ENCODE measurements at places on chromosomes 6 and 20.
A peak's percentile ranks its signal among the peaks of the same experiment; 100 is the strongest.

DNA sequence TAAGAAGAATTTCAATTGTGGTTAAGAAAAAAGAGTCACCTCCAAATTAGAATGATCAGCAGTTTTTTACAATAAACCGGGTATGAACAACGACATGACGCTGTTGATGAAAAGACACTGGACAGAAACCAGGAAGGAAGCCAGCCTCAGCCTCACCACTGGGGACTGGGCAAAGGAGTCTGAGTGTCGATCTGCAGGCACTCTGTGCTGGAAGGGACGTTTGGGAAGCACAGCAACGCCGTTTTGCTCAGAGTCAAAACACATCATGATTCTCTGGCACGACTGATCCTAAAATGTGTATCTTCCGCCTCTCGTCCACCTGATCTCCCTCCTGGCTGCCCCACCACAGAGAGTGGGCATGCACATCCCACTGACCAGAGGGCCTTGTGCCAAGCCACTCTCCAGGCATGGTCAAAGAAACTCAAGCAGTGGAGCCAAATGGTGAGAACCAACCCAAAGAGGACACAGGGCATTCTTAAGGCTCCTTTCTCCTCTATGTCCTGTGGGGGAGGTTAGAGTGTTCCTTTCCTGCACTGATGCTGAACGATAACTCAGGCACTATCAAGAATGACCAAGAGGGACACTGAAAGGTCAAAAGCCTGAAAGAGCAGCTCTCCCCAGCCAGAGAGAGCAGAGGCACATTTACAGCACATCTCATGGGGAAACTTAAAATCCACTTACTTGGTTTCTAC lies 68.8 kb downstream of the AGPAT4 start:
- DNase-seq: no peak

GRCh38 chr20:1801225-1801928 lies 93.8 kb upstream of the SIRPA start:
- no peak for DNase-seq

GRCh38 chr6:38193481-38194281 lies 374.2 kb downstream of the ZFAND3 start:
- no peak for DNase-seq

DNA sequence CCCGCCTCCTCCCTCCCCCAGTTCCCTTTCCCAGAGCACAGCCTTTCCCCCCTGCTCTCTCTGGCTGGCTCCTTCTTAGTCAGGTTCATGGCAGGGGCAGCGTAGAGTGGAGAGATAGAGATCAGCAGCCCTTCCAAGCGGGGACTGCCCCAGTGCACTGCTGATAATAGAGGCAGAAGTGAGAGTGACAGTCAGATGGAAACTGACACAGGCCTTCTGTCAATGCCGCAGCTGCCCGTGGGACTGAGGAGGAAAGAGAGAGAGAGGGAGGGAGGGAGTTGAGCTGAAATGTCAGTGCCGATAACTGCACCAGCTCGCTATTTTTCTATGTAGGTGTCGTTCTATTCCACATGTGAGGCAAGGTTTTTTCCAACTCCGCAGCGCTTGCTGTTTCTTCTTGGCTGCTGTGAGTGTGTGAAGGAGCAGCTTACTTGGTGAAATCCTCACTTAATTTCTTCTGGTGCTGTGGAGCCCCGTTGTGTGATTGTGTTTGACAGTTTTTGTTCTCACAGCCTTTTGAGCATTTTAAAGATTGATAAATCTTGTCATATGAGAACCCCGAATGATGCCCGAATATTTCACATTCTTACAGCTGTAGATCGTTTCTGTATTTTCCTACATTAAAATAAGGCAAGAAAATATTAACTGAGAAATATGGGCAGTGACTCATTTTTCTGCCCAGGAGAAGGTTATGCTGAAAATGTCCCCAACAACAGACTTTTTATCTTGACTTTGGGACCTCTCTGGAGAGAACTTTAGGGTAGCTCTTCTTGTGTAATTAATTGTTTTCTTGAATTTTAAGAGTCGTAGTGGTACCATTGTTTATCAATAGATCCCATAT lies 386.4 kb upstream of the MMS22L start:
- DNase-seq: no peak

- no peak for DNase-seq
These were observed 68.0 kb downstream of the BTBD9 start for GRCh38 chr6:38571721-38572120.

GRCh38 chr20:50817776-50818172 lies 22.9 kb downstream of the BCAS4 start:
- no peak for DNase-seq

- DNase-seq: peak; percentile 4
These were observed 211.1 kb downstream of the ANKRD60 start for GRCh38 chr20:58017231-58017969.

- no peak for DNase-seq
These were observed 167.8 kb upstream of the UST start for GRCh38 chr6:148578837-148579565.

- DNase-seq: no peak
These were observed 12.2 kb upstream of the KCNG1 start for GRCh38 chr20:51034988-51035656.

GRCh38 chr6:168737014-168737413 lies 296.0 kb downstream of the SMOC2 start:
- no peak for DNase-seq

DNA sequence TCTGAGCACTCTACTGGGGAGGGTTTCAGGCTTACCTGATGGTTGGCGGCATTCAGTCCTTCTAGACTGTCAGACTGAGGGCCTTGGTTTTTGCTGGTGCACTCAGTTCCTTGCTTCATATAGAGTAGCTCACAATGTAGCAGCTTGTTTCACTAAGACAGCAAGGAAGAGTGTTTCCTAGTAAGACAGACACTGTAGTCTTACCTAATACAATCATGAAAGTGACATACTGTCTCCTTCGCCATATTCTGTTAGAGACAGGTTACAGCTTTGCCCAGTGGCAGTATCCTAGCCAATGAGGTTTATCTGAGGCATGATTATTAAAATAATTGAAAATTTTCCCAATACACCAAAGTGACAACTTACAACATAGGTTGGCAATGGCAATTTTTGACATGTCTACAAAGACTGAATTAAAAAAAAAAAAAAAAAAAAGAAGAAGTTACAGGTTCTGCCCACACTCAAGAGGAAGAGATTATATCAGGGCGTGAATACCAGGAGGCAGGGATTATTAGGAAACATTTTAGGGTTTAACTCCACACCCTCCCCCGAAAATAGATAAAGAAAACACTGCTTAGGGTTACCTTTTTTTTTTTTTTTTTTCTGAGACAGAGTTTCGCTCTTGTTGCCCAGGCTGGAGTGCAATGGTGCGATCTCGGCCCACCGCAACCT lies 66.8 kb downstream of the SCAND1 start:
- DNase-seq: no peak

- DNase-seq: no peak
These were observed at the start of gene SH3BGRL2 for GRCh38 chr6:79630883-79631692. SH3BGRL2 (plus strand) TSS chr6:79631329; CDS start chr6:79631462, 133 bp downstream.

DNA sequence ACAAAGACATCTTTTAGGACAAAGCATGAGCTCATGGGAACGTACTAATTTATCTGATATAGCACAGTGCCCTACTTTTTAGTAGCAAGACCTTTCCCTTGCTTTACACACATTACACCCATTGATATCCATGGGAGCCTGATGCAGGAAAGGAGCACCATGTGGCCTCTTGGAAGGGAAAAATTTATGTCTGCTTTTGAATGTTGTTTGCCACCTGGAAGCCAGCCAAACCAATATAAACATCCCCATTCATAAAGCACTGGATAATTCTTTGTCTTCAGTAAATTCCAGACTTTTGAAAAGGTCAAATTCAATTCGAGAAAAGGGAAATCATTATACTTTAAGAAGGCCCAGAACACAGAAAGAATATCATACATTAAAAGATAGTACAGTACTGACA lies 152.3 kb upstream of the BEND6 start:
- no peak for DNase-seq

- DNase-seq: no peak
These were observed 13.2 kb upstream of the HMGA1 start for GRCh38 chr6:34223381-34223955.

DNA sequence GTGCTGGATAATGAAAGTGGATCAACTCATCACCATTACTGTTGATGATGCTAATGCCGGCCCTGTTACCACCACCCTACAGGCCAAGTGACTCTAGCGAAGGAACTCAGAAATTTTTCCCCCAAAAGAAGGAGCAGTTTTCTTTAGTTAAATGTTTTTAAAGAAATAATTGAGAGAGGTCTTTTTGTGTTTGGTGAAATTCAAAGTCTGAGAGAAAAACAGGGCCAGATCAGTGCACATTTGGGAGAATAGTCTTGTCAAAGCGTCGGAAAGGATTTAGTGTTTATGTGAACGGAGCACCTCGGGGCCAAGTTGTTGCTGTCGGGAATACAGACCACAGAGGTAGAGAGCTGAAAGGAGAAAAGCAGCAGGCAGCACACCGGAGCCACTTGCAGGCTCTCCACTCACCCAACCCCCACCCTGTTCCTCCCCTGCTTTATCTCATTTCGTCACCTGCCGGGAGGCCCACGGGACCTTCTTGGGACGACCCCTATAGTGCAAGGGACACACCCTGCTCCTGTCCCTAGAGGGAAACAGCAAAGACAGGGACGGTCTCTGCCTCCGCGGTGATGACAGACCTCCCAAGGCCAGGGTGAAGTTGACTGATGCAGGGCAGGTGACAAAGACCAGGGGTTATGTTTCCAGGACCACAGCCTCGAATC lies 6.8 kb downstream of the TFAP2B start:
- no peak for DNase-seq

DNA sequence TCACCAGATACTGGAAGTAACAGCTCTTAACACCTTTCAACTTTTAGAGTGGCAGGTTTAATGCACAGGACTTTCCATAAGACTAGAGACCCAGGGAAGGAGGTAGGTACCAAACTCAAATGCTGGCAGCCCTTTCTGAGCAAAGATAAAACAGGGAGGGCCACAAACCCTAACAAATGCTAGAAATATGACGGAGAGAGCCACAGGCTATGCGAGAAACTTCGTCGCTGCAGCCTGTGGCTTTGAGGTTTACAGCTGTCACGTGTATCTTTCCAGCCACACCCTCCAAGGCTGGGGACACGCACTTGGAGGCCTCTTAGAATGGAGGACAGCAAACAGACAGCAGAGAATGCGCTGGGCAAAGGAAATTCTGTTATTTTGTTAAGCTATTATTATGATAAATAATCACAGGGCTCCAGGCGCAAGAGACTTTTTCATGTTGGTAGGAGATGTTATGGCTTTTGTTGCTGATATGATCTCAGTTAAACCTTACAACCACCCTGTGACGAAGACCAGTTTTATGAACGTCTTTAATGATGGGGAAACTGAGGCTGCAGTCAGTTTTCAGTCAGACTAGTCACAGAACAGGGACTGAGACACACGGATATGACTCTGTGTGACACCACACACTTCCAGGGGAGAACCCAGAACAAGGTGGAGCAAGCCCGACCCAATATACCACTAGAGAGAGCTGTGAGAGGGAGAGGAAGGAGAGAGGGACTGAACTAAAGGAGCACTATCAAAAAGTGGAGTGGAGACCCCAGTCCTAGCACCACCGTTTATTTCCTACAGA lies 2.0 kb downstream of the TRAM2 start:
- no peak for DNase-seq

DNA sequence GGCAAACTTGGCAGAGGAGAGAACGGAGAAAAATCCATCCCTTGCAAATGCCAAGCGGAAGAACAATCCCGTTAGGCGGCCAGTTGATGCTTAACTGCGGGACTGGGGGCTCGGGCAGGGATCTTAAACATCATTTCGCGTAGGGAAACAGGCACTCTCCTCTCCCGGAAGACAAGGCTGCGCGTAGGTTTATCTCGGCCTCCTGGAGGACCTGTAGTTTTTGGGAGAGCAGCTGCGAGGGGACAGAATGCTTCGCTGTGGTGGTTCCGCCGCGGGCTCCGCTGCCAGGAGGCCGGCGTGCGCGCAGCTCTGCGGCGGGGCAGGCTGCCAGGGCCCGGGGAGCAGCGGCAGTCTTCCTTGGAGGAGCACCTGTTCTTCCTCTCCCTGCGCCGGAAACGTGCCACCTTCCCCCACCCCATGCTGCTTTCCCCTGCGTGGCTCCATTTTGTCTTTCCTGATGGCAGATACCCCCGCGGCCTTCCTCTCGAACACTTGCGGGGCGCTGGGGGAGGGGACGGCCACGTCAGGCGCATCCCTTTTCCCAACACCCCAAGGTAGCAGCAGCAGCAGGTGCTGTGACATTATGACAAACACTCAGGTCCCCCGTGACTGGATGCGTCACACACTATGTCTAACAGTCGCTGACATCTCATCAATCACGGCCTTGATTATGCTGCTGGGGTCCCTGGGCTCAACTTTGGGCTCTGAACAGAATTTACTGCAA lies 230.7 kb upstream of the BTBD3 start:
- no peak for DNase-seq

DNA sequence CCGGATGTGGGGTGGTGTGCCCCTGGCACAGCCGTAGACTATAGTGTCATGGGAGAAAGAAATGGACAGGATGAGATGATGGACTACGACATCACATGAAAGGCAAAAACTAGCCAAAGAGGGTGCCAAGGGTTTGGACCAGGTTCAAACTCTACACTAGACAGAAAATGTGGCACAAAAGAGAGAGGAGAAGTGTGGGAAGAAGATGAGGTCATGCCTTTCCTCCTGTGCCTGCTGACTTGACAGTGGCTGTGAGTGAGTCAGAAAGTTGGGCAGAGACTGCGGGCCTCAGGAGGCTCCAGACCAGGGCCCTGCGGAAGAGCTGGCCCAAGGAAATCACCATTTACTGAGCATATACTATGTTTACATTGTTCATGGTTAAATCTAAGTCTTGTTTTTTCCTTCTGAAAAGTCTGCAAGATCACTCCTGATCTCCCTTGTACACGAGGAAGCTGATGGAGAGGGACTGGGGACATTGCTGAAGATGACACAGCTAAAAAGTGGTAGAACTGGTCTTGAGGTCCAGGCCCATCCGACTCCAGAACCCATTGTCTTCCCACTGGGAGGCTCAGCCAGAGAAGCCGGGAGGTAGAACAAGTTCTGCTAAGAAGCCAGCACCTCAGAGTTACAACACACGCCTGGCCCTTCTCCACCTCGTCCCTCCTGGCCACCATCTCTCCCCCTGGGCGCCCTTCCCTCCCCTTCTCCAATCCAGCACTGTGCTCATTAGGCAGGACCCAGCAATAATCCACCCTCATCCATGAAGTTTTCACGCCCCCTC lies 35.6 kb downstream of the CNKSR3 start:
- peak; percentile 42 for DNase-seq

DNA sequence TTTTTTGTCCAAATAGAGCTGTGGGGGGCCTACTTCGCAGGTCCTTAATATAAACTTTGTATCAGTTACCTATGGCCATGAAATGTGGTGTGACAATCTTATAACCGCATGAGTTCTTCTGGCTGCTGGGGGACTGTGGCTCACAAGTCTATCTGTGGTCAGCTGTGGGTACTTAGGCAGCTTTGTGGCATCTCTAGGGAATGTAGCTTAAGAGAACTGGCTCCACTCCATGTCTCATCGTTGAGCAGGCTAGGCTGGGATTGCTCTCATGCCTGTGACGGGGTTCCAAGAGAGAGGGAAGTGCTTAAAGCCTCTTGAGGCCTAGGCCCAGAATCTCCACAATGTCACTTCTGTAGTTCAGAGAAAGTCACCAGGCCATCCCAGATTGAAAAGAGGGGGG lies 140.5 kb downstream of the BTBD3 start:
- DNase-seq: no peak

DNA sequence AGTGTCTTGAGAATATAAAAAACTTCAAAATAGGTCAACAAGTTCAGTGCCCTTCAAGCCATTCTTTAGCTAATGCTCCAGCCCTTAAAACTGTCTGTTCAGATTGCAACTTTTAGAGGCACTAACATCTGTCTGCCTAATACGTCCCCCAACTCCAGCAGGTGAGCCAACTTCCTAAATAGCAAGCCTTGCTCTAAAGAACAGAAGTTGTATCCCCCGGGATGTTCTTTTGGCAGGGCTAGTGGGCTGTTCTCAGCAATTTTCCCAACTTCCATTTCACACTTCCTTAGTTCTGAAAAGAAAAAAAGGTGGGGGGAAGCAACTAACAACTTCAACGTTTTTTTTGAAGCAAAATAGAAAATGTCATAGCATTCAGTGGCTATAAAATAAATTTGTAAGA lies 290.0 kb upstream of the PTCHD4 start:
- no peak for DNase-seq
